ENCODE measurements at places on chromosomes 13 and 19.

DNA sequence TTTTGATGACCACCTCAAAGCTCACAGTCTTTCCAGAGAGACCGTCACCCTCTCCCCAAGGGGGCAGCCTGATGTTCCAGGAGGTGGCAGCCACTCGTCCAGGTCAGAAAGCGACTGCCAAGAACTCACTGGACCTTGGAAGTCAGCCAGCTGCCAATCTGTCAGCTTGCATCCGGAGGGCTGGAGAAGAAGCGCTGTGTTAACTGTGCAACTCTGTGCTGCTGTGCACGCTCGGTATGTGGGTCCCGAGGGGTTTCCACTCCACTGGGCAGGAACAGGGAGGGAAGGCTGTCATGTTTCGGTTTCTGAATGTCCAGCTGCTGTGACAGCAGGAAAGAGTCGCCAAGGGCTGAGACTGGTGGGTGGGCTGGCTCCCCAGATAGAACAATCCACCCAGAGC is 89.2 kb downstream of the CACNA1A start:
- no peak for DNase-seq

- no peak for DNase-seq
Measured at GRCh38 chr13:49667773-49668172, 23.5 kb downstream of the EBPL start.

- DNase-seq: no peak
Measured at GRCh38 chr13:84940167-84940566, 859.1 kb downstream of the SLITRK6 start.

GRCh38 chr13:108957369-108958012 is 328.1 kb downstream of the MYO16 start:
- DNase-seq: no peak

GRCh38 chr13:71861769-71862458 is 5.1 kb downstream of the DACH1 start:
- no peak for DNase-seq

DNA sequence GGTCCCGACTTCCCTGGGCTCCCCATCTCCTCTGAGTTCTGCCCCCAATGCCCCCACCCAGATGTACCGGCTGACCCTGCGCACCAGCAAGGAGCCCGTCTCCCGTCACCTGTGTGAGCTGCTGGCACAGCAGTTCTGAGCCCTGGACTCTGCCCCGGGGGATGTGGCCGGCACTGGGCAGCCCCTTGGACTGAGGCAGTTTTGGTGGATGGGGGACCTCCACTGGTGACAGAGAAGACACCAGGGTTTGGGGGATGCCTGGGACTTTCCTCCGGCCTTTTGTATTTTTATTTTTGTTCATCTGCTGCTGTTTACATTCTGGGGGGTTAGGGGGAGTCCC is 6.5 kb downstream of the FUZ start:
- DNase-seq: no peak

- no peak for DNase-seq
Measured at GRCh38 chr19:13993590-13994300, 12.4 kb downstream of the RFX1 start.

DNA sequence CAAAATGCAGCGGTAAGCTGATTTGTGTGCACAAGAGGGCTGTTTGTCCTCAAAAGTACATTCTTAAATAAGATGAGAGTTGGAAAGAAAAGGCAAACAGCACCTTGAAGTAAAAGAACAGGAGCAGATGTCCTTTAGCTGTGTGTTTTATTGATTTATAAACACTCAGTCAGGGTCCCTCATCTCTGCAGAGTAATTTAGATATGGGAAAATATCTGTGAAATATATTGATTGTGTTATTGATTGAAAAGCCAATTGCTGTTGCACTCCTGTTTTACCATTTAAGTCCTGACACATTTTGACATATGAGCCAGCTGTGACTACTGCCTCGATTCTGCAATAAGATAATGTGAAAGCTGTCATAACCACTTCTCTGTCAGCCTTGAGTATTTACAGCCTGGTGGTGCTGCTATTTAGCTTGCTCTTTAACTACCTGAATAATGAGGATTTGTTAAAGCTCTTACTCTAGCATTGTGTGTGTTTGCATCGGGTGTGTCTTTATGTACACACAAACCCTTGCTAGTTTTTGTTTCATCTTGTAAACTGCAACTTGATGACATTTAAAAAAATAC is 550.1 kb downstream of the DACH1 start:
- no peak for DNase-seq

- no peak for DNase-seq
Measured at GRCh38 chr19:3608079-3608641, 1.5 kb upstream of the TBXA2R start.

GRCh38 chr19:28238270-28238820 is 974.6 kb downstream of the UQCRFS1 start:
- DNase-seq: no peak

DNA sequence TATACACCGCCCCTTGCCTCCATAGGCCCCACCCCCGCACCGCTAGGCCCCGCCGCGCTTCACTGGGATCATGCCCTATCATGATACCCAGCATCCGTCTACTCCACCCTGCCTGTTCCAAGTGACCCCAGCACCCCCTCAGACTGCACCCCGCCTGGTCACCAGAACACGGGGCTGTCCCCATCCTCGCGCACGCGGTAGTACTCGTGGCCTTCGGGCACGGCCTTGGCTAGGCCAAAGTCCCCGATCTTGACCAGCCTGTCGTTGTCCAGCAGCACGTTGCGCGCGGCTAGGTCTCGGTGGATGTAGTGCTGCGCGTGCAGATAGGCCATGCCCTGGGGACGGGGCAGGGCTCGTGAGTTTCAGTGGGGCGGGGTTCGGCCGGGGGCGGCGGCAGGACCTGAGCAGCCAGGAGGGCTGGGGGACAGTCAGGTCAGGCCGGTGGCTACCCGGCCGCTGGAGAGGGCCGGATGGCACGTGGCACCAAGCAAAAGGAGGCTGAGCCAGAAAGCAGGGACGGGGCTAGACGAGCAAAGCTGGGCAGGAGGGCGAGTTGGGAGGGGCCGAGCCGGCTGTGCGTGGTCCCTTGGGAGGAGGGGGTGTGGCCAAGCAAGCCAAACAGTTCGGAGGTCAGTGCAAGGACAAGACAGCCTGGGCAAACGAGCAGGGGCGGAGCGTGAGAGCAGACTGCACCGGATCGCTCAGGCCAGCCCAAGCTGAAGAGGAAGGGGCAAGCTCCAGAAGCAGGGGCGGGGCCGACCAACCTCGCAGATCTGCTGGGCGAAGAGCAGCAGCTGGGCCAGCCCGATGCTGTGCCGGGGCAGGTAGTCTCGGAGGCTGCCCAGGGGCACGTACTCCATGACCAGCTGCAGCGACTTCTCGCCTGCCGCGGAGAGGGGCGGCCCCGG is 13.6 kb upstream of the ICAM3 start:
- DNase-seq: no peak

DNA sequence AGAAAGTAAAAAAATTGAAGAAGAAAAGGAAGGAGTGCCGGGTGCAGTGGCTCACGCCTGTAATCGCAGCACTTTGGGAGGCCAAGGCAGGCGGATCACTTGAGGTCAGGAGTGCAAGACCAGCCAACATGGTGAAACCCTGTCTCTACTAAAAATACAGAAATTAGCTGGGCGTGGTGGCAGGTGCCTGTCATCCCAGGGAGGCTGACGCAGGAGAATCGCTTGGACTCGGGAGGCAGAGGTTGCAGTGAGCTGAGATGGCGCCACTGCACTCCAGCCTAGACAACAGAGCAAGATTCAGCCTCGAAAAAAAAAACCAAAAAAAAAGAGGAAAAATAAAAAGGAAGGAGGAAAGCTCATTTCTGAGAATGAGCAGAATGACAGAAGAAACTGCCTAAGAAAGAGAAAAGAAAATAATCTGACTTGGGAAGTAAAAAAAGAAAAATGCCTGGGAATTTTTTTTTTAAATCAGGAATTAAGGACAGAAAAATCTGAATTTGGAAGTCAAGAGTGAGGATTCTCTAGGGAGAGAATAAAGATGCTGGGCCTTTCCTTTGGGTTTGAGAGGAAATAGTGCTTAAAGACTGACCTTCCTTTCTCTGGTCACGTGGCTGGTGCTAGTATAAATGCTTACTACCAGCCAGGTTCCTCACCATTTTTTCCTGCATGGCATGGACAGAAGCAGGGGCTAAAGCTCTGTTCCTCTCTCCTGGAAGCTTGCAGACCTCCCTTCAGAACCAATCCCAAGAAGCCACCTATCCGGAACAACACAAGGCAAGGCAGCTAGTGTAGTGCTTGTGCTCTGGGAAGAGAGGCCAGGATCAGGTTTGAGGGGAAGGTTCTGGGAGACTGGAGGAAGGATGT is at the start of gene FFAR2:
Gene FFAR2, plus strand, starts transcription at position 652 of the 864 bp plus-strand sequence. CDS start 1,458 bp downstream, outside the sequence.
- DNase-seq: no peak

GRCh38 chr19:5038631-5039271 is 69.8 kb downstream of the KDM4B start:
- DNase-seq: no peak

DNA sequence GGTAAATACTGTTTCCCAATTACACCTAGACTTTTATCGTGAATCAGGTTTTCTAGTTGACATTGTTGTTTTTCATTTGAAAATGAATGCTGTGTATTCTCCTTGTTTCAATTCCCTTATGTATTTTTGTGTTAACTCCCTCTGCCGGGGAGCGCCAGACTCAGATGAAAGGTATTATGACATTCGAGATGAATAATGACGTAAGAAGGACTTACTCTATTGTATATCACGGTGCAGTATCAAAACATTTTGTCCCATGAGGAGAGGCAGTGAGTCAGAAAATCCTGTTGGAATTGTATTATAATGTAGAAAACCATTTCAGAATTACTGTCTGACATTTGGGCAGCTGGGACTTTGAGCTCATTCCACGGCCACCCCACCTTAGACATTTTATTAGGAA is 61.6 kb downstream of the LRCH1 start:
- no peak for DNase-seq

DNA sequence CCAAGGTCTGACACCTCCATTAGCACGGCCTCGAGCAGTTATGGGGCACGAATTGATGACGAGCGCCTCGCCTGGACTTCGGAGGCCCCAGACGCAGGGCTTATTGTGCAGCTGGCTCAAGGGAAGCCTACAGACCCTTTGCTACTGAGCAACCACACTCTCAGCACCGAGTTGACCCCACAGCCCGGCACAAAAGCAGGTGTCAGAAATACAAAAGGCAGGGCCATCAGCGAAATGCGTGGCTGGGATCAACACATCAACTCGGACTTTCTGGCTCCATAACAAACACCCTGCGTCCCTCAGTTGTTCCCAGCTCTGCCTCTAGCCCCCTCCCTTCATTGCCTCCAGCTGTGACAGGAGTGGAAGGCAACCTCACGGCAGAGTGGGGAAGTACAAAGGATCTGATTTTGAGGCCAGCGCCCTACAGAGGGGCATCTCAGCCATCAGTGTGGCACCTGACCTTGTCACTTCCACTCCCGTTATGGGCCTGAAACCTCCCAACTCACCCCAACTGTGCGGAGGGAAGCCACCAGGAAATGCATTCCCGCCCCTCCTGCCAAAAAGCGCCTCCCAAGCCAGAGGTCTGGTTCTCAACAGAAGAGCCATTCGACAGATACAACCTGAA is 18.0 kb downstream of the PEPD start:
- DNase-seq: no peak

DNA sequence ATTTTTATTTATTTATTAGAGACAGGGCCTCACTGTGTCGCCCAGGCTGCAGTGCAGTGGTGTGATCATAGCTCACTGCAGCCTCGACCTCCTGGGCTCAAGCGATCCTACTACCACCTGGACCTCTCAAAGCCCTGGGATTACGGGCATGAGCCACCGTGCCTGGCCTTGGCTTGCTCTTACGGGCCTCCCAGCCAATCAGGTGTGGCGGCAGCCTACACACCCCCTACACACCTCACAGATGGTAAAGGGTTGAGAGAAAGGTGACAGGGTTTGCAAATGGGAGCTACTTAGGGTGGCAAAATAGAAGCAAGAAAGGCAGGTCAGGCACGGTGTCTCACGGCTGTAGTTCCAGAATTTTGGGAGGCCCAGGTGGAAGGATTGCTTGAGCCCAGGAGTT is 1.0 kb upstream of the ZBTB32 start:
- no peak for DNase-seq

GRCh38 chr13:64429691-64430090 is 2800.4 kb downstream of the PCDH9 start:
- DNase-seq: no peak

GRCh38 chr13:110410936-110411687 is 104.0 kb downstream of the COL4A2 start:
- DNase-seq: no peak

- no peak for DNase-seq
Measured at GRCh38 chr13:27634231-27634630, 12.5 kb downstream of the POLR1D start.

- DNase-seq: no peak
Measured at GRCh38 chr19:47351548-47351947, 2.4 kb downstream of the DHX34 start.

GRCh38 chr13:94711561-94712286 is 621 bp downstream of the SOX21 start:
- no peak for DNase-seq

GRCh38 chr13:113190181-113190580 is 18.3 kb downstream of the PCID2 start:
- no peak for DNase-seq
